ENCODE measurements at places on chromosomes 7 and 10.

- DNase-seq: no peak
These were observed 31.2 kb downstream of the FAM171A1 start for GRCh38 chr10:15339892-15340291.

GRCh38 chr10:49768329-49768728 lies 6.2 kb upstream of the OGDHL start:
- no peak for DNase-seq

DNA sequence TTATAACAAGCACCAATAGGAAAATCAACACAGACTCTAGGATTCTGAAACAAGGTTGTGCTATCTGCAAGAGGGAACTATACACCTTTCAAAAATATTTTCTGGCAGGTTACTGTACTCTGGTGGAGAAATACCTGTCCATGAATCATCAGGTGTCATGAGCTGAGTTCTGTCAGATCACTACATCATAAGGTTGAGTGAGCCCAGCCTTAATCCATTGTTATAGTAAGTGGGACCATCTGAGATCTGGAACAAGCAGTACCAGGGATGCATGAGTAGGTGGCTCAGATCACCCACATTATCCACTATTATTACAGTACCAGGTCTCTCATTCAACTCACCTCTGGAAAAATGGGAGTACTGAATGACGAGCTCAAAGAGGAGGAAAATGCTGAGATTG lies 212.4 kb downstream of the DGKI start:
- no peak for DNase-seq

DNA sequence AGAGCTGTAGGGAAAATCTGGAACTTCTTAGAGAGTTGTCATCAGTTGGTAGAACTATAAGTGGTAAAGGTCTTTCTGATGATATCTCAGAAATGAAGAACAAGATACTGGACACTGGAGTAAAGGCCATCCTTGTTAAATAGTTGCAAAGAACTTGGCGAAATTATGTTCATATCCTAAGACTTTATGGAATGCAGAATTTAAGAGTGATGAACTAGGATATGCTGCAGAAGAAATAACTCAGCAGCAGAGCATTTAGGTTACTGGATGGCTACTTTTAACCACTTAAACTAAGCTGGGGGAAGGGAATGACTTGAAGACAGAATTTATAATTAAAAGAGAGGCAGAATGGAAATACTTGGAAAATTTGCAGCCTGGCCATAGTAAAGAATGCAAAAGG lies 23.7 kb downstream of the PTEN start:
- DNase-seq: no peak

DNA sequence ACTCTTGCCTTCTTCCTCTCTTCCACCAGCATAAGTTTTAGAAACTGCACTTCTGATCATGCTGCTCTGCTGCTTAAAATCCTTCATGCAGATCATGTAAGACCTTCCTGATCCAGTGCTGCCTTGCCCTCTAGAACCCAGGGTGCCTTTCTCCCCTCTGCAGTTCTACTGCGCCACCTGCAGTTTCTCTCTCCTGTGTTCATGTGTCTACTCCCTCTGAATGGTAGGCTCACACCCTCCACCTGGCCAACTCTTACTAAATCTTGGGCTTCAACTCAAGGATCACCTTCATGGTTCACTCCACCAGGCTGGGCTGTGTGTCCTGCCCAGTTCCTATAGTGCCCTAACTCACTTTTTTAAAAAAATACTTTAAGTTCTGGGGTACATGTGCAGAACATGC lies 174.6 kb upstream of the ITGB1 start:
- DNase-seq: no peak
